Prostate gland (tissue), 2 donors: ENCODE measurements at places on chromosomes 2 and 18. TPM values are rescaled to one million over a fixed set of nuclear protein-coding genes. Genes with fewer than 3 reads are reported as not detected.

Gene CHRND
- 1.4 TPM for total RNA-seq

DNA sequence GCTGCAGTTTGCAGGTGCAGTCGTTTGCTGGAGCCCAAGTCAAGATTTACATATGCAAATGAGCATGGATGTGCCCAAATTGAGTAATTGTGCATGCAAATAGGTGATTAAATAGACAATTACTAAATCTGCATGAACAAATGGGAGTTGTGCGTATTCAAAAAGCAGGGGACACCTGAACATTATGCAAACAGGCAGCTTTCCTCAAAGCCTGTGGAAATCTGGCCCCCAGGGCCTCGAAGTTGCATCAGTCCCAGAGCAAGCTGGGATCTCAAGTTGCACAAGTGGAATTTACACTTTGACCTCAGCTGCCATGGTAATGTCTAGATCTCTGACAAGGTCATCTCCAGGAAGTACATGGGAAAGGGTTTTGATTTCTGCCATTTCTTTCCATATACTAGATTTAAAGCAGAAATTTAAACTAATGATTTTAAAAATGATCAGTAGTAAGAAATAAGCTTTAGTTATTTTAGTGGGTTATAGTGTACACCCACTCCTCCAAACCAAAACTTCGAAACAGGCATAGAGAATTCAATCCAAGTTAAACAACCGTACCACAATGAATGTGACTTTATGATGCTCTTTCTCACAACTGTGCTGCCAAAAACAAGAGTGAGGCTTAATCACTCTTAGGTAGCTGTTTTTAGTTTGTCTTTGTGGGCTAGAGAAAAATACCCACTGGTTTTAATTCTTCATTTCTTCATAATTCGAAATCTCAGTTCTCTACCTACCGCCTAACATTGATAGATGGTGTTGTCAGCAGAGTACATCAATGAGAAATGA lies 110.7 kb downstream of the RND3 start:
- no peak for DNase-seq

DNA sequence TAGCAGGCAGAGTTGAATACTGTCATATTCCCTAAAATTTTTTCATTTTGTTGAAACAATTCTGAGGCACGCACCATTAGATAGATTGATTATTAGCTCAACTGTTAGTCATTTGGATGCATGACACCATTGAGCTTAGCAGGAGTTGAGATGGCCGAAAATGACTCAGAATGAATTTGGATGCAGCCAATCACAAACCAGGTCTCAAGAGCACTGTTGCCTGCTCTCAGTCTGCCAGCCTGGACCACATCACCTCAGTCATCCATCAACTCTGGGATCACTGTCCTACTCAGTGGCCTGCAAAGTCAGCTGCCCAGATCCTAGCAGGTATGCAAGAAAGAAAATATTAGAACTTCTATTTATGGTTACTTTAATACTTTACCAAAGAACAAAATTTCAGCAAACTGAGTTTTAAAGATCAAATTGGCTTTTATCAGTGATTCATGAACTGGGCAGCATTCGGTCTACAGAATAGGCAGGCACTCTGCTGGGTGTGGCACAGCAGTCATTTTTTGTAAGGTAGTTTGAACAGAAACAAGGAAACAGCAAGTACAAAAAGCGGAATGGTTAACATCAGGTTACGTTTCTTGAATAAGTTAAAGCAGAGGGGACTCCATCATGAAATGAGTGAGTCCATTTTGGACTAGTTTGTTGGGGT lies 152.7 kb upstream of the ARHGAP28 start:
- DNase-seq: no peak

DNA sequence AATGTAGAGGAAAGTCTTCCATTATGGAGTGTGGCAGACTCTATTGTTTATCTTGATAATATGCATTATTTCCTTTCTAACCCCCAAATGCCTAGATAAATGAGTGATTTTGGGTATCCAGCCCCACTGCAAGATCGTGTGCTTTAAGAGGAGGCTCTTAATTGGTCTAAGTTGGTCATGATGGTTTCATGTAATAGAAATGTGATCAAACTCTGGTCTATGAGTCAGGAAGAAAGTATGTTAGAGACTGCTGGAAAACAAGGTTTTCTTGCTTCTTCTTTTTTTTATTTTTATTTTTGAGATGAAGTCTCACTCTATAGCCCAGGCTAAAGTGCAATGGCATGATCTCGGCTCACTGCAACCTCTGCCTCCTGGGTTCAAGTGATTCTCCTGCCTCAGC lies 344.5 kb upstream of the TNP1 start:
- DNase-seq: no peak

DNA sequence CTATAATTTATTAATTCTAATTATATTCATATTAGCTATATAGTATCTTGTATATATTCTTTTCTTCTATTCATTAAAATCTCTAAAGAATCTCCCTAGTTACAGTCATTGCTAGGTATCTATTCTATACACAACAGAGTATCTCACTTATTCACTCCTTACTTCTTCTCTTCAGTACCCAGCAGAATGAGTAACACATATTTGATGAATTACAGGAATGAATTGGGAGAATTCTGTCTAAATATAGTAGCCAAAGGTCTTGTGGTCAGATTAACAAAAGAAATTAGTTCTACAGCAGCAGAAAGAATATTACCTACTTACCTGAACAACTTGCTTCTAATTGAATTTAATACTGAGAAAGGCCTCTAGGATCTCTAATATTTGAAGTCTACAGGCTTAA lies 758.0 kb upstream of the ZEB2 start:
- no peak for DNase-seq

Gene HOXD4
- 6.7 TPM for total RNA-seq

Gene UGT1A6
- total RNA-seq: 6.6 TPM

- no peak for DNase-seq
These were observed 98.7 kb downstream of the PIGN start for GRCh38 chr18:62088156-62088555.

Gene NYAP2
- total RNA-seq: 0.14 TPM

DNA sequence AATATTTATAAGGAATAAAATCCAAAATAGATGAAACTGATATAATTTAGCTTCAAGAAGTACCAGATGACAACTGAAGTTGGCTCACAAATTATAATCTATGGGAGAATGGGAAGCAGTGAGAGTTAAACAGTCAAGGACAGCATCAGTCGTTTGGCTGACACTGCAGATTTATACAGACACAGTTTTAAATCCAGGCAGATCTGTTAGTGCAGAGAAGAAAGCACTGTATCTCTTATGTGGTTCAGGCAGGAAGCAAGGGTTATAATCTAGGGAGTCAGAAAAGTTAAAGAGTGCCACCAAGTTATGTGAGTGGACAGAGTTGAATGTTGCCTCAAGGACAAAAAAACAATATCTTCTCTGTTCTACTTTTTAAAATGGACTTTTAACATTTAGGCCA lies 880.2 kb downstream of the TSN start:
- DNase-seq: no peak

Gene CD207
- total RNA-seq: 0.23 TPM

DNA sequence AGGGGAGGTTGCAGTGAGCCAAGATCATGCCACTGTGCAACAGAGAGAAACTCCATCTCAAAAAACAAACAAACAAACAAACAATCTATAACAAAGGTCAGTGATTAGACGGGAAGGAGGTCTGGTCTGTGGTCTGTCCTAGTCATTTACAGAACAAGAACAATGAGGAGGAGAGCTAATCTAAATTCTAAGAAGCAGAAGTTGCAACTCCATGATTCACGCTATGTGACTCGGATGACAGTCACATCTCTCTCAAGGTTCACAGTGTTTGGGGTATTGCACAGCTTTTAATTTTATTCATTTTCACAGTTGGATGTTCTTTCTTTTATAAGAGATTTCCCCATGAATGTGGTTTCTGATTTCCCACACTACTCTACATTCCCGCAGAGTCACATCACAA lies 218.7 kb upstream of the PIEZO2 start:
- no peak for DNase-seq

DNA sequence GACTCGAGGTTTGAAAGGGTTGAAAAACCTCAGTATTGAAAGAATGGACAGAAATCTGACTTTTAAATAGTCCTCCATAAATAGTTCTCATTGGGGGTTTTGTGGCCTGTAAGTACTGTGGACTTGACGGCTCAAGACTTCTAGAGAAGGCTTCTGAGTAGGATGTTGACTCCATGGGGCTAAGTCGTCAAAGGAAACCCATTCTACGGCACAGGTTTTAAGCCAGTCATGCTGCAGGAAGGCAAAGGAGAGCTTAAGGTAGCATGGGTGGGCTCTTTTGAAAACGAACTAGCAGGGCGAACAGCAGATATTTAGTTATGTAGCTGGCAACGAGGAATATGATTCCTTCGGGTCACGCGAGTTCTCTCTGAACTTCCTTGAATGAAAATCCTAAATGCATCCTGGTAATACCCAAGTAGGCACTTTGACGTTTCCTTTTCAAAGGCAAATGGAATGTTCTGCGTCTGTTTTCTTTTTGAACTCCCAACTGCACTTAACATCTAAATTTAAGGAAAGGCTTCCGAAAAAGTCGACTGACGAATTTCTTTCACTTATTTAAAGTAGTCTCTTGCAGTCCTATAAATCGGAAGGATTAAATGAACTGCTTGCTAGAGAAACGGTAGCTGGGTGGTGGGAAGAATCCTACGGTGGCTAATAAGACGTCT lies 1.1 kb upstream of the NEDD4L start:
- DNase-seq: no peak

GRCh38 chr2:111622859-111623258 lies 261.1 kb downstream of the ANAPC1 start:
- no peak for DNase-seq

DNA sequence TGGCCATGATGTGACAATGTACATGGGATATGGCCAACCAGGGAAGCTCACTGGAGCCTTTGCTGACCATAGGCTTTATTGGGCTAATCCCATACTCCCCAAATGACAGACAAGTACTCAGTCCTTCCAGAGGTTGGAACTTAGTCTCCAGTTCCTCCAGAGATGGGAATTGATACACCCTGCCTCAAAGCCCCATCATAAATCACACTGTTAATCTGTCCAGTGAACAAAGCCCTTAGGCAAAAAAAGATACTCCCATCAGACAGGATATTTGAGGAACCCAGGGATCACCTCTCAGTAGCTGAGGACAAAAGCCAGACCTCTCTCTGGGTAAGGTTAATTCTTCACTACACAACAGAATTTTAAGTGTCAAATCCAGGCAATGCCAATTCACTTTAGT lies 247.5 kb upstream of the CDH20 start:
- DNase-seq: no peak

Gene CPS1
- 15.8 TPM for total RNA-seq
